ENCODE measurements at places on chromosomes 5 and 9.

DNA sequence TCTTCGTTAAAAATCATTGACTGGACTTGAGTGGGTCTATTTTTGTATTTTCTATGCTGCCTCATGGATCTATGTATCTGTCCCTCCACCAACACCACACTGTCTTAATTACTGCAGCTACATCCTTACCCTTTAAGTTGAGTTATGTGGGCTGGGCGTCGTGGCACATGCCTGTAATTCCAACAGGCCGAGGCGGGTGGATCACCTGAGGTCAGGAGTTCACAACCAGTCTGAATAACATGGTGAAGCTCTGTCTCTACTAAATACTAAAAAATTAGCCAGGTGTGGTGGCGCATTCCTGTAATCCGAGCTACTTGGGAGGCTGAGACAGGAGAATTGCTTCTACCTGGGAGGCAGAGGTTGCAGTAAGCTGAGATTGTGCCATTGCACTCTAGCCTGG is 48.2 kb downstream of the XRCC4 start:
- DNase-seq = no peak

GRCh38 chr9:2717385-2717784 is at the start of gene KCNV2:
Gene KCNV2, plus strand, starts transcription at chr9:2717510. Its CDS starts 230 bp downstream, at chr9:2717740.
- no peak for DNase-seq

DNA sequence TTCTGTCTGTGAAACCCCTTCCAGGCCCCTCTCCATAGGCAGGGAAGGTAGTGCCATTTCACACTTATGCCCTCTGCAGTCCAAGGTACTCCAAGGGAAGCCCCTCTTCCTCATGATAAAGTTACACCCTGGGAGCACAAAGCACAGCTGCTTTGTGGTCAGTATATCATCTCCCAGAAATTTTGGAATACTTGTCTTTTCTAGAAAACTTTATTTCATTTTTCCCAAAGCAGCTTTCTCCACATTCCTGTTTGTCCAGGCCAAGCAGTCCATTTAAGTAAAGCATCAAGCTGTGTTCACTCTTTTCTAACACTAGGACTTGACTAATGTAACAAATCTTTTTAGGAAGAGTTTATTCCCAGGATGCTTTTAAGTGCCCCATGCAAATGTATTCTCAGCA is 371.8 kb upstream of the RGMB start:
- DNase-seq = no peak

DNA sequence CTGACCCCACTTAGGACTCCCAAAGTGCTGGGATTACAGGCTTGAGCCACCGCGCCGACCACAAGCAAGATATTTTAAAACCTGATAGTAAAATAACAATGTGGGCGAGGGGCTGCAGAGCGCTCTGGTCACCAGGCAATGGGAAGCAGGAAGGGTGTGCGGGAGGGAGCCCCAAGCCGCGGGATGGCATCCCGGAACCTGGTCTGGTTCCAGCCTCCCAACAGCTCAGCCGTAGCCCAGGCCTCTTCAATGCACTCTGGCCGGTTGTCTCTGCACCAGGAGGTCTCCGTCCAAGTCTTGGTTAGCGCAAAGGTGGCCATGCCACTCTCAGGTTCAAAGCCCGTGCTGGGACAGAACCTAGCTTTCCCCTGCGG is 694 bp upstream of the UAP1L1 start:
- no peak for DNase-seq

GRCh38 chr9:126698251-126698650 is 84.5 kb downstream of the LMX1B start:
- no peak for DNase-seq

DNA sequence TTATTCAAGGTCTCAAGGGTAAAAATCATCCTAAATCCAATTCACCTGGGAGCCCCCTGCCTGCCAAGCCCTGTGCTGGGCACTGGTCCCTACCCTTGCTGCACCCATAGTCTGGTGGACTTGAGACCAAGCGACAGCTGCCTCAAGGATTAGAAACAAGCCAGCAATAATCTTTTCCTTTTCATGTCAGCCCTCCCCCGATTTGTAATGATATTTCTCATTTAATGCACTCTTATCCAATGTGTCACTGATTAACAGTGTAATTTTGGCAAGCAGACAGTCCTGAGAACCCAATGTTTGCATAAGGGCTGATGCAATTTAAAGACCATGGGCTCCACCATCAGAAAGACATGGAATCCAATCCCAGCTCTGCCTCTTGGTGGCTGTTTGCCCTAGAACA is 108.9 kb downstream of the ACTL7B start:
- no peak for DNase-seq

DNA sequence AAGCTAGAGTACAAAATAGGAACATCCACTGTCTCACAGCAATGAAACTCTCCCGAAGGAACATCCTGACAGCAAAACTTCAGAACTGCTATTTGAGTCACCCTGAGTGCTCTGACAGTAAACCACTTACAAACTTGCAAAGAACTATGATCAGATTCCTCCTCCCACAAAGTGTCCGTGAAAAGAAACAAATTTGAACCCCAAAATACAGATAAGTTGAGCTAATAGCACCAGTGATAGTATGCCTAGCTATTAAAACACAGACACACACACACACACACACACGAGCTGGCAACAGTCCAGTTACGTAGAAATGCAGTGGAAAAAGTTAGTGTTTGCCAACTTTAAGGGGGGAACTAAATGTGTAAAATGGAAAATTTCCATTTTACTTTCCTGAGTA is 3.1 kb upstream of the GLIS3 start:
- DNase-seq = no peak

DNA sequence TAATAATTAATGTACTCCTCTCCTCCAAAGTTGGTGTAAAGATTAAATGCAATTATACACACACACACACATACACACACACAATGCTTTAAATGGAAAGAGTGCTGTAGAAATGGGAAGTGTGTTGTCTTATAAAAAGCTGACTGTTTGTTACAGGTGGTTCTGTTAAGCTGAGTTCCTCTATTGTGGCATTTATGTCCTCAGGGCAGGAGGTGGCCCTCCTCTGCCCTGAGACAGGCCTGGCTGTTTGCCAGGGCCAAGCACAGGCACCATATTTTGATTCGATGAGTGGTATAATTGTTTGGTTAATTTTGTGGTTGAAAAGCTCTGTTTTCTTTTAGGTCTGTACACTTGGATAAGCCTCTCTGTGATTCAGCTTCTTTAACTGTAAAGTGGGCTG is 573.9 kb downstream of the KIF4B start:
- no peak for DNase-seq

DNA sequence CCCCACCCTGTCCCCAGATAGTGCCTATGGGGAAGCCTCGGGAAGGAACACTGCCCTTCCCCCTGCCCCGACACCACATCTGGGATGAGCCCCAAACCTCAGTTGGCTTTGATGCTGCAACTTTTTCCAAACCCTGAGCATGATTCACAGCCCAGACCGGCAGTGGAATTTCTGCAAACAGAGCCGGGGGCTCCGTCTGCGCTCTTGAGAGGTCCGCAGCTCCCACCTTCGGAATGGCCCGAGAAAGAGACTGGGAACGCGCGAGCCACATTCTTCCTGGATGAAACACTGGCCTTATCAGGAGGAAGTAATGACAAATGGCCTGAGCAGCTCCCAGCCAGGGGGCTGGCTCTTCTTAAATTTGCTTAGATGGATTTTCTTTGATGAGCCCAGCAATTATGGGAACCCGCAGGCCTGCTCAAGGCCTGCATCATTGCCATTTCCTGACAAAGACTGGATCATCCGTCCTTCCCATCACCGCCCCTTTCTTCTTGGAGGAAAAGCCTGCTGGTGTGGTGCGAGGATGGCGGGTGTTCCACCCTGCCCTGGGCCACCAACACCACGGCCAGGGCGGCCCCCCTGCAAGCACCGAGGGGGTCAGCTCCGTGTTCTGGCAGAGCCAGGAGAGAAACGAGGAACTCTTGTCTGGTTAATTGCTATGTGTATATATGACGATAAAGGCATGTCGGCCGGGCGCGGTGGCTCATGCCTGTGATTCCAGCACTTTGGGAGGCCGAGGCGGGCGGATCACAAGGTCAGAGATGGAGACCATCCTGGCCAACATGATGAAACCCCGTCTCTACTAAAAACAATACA is 38.8 kb upstream of the COL5A1 start:
- no peak for DNase-seq

DNA sequence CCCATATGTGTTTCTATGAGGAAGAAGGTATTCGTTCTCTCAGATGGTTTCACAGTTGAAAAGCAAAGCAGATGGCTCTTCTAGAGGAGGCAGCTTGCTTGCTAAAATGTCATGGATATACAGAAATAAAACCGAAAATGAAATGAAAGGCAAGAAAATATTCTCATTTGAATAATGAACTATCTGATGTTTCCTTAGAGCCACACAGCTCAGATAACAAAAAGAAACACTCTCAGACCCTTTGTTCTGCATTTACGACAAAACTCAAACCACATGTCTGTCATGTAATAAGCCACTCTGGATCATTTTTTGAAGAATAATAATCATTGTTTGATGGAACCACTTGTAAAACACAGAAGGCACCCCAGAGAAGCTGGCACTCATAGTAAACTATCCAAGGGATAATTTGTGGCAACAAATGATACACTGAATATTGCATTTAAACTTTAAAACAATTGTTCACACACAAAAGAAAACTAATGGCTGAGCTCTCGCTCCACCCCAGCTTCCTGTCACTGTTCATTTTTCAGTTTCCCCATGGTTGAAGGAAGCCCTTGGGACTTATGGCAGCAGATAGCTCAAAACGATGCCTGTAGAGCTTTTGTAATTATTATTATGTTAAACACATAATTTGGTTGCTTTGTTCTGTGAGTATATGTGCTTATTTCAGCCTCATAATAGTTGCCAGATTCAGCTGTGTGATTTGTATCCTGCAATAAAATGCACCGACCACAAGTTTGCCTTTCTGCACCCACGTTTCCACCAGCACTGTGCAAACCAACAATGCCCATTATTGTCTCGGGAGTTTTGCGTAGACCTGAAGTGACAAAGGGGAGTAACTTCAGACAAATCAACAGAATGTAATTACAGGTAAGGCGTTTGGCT is 256.0 kb downstream of the TMEM167A start:
- DNase-seq = no peak

GRCh38 chr9:125337236-125337635 is 75.6 kb downstream of the GAPVD1 start:
- no peak for DNase-seq

- DNase-seq = no peak
Measured at GRCh38 chr5:78132507-78132906, 162.0 kb downstream of the AP3B1 start.

GRCh38 chr5:92795633-92796032 is 785.4 kb downstream of the NR2F1-AS1 start:
- DNase-seq = no peak

GRCh38 chr9:124969401-124969800 is 28.5 kb upstream of the GOLGA1 start:
- DNase-seq = no peak

- DNase-seq = no peak
Measured at GRCh38 chr5:17174965-17175364, 42.5 kb upstream of the BASP1 start.

DNA sequence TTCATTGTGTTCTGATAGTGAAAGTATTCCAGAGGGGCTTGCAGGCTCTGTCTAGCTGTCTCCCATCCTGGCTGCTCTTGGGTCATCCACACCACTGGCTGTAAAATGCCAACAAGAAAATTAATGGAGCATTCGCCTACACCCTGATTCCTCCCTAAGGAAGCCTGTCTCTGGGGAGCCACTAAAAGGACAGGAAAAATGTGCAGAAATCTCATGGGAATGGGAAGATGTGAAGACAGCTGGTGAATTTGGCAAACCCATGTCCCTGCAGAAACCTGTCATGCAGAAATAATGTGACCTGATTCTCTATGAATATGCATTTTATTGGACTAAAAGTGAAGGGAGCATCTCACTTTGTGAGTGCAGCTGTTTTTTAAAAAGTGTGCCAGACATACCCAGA is 265.6 kb downstream of the TUSC1 start:
- DNase-seq = no peak

DNA sequence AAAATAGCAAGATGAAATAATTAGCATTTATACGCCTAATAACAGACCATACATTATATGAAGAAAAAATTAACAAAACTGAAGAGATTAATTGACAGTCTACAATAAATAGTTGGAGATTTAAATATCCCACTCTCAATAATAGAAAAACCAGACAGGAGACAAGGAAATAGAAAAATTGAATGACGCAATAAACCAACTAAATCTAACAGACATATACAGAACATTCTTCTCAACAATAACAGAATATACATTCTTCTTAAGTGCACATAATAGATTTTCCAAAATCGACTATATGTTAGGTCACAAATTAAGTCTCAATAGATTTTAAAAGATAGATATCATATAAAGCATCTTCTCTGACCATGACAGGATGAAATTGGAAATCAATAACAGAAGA is 25.6 kb upstream of the RNF180 start:
- no peak for DNase-seq

- no peak for DNase-seq
Measured at GRCh38 chr5:138438003-138438723, 694 bp upstream of the REEP2 start.

DNA sequence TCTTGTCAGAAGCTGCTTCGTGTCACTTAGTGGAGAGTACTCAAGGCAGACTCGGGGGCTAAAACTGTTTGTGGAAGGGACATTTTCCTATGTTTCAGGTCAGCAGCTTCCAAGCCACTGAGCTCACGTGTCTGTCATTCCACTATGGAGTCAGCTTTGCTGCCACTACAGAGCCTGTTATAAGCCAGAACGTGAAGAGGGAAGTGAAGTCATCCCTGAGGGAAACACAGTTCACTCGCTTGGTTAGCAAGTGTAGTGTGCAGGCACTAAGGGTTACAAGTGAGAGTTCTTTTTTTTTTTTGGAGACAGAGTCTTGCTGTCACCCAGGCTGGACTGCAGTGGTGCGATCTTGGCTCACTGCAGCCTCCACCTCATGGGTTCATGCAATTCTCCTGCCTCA is 24.5 kb upstream of the LTC4S start:
- no peak for DNase-seq

DNA sequence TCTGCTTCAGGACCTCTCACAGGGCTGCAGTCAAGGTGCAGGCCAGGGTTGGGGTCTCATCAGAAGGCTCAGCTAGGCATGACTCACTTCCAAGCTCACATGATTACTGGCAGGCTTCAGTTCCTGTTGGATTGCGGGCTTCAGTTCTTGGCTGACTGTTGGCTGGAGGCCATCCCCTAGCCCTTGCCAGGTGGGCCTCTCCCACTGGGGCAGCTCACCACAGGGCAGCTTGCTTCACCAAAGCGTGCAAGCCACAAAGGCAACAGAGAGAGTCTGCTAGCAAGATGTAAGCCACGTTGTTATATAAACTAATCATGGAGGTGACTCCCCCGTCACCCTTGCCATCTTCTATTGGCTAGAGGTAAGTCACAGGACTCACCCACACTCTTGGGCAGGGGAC is 14.4 kb downstream of the CPLX2 start:
- DNase-seq = no peak

- DNase-seq = no peak
Measured at GRCh38 chr5:175306381-175306780, 137.6 kb downstream of the DRD1 start.

DNA sequence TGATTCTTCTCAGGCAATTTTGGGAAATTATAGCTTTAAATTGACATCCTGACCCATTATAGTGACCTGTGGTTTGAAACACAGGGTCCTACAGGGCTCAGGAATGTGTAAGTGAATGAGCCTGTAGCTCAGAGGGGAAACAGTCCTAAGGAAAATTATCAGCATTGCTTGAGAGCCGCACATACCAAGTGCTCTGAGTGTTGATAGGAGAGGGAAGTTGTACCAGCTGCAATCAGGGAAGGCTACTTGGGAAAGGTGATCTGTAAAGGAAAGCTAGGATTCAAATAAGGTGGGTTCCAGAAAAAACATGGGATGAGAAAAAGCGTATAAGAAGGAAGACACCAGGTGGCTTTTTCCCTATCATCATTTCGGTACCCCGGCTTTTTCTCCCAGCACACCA is 4.4 kb upstream of the SLC25A51 start:
- no peak for DNase-seq

GRCh38 chr5:7856855-7857254 is 5.9 kb upstream of the CFAP90 start:
- peak; percentile 53 for DNase-seq
